Stimulated activated CD4-positive, alpha-beta T cell treated with anti-CD3 and anti-CD28 coated beads, Interleukin-12 subunit alpha, Interleukin-12 subunit beta, amount 100 ng/mL, for 24 hours (primary cell): ENCODE measurements at places on chromosomes 5 and 9.

- DNase-seq = no peak
Observed at GRCh38 chr5:2147504-2148311, 265.0 kb upstream of the IRX4 start.

DNA sequence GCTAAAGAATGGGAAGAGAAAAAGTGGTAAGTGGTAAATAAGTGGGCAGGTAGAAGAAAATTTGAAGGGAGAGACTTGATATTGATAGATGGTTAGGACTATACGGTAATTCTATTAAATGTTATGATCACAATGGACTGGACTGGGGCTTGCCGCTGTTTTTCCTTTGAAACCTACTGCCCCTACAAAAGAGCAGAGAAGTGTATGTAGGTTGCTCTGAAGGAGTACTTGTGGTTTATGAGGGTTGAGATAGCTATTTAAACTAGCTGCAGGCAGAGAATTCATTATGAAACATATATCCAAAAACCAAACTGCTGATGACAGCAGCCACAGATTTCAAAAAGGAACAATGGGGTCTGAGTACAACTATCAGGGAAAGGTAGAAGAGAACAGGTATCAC lies 16.8 kb upstream of the HK3 start:
- DNase-seq = no peak

DNA sequence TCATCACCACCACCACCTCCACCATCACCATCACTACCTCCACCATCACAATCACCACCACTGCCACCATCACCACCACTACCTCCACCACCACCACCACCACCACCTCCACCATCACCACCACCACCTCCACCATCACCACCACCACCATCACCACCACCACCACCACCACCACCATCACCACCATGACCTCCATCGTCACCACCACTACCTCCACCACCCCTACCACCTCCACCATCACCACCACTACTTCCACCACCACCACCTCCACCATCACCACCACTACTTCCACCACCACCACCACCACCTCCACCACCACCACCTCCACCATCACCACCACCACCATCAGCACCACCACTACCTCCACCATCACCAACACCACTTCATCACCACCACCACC lies 23.5 kb upstream of the ADCY2 start:
- DNase-seq = no peak

DNA sequence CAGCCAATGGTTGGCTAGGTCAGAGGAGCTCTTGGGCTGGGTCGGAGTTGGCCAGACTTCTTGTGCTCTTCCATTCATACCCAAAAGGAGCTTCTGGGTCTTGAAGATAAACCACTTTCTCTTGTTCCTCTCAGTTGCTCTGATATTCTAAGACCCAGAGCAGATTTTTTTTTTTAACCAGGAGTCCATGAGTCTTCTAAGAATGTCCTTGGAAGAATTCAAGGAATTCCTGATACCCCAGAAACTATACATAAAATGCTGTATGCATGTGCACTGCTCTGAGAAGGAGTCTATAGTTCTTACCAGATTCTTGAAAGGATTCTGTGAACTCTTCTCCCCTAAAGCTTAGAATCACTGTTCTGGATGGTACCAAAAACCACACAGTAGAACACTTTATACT lies 9.9 kb upstream of the PALM2AKAP2 start:
- no peak for DNase-seq

- DNase-seq = no peak
Observed at GRCh38 chr5:159010661-159011442, 88.9 kb downstream of the EBF1 start.

- DNase-seq = no peak
Observed at GRCh38 chr9:80797831-80798688, 891.3 kb downstream of the TLE1 start.

DNA sequence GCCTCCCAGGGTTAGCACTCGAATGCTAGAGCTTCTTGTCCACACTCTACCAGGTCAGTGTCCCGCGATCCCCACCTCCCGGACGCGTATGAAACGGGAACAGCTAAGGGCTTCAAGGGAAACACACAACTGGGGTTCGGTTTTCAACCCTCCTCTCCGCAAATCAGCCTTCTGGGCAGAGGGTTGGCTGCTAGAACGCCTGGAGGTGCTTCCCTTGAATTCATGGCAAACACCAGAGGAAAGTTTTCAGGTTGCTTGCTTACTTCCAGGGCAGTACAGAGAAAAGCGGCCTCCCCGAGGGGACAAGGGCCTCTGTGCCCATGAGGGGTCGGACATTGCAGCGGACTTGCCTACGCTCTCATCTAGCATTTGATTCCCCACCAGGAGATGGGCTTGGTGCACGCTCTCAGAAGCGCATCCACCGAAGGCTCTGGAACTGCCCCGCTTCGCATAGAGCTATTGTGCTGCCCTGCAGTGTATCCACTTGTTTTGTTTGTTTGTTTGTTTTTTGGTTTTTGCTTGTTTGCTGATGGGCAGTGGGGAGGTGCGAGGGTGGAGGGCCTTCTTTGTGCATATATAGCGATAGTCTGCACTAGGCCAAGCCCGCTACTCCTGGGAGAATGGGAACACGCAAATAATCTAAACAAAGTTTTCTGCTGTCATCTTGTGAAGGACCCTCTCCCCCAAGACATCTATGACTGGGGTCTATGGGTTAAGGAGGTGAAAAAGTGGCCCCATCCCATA lies 1.3 kb upstream of the DMRT3 start:
- no peak for DNase-seq

GRCh38 chr5:96322217-96322616 lies 110.8 kb downstream of the PCSK1 start:
- DNase-seq = no peak

- no peak for DNase-seq
Observed at GRCh38 chr5:31364881-31365636, 166.8 kb downstream of the DROSHA start.

GRCh38 chr5:5104550-5104949 lies 35.6 kb upstream of the ADAMTS16 start:
- no peak for DNase-seq

- DNase-seq = no peak
Observed at GRCh38 chr5:115260248-115260647, 2.4 kb downstream of the PGGT1B start.

DNA sequence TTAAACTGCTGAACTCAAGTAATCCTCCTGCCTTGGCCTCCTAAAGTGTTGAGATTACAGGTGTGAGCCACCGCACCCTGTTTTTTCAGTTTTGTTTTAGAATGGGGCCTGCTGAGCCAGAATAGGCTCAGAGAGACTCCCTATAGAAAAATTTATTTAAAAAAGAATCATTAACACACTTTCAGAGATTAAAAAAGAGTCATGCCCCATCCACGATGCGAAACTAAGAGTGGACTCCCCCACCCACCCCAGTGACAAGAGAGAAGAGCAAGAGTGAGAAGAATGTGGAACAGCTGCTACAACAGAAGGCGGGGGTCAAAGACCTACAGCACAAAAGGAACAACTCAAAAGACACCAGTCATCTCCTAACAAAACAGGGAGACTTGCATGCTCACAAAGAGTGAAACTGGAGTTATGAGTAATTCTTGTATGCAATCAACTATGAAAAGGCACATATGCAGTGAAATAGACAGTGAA lies 47.2 kb downstream of the GLDC start:
- no peak for DNase-seq

DNA sequence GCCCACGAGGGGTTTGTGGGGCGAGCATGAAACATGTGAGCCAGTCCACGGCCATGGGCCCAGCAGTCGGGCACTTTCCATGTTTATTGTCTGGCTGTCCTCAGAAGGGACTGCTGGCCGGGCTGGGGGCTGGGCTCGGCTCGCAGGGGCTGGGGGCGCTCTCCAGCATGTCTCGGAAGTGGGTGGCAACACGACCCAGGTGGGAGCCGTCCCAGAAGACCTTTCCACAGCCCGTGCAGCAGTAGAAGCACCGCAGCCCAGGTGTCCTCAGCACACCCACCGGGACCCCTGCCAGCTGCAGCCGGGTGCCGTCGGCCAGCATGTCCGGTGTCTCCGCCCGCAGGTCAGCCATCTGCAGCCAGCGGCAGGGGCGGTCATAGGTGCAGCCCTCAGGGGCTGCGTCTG lies 4.8 kb upstream of the NRARP start:
- no peak for DNase-seq

DNA sequence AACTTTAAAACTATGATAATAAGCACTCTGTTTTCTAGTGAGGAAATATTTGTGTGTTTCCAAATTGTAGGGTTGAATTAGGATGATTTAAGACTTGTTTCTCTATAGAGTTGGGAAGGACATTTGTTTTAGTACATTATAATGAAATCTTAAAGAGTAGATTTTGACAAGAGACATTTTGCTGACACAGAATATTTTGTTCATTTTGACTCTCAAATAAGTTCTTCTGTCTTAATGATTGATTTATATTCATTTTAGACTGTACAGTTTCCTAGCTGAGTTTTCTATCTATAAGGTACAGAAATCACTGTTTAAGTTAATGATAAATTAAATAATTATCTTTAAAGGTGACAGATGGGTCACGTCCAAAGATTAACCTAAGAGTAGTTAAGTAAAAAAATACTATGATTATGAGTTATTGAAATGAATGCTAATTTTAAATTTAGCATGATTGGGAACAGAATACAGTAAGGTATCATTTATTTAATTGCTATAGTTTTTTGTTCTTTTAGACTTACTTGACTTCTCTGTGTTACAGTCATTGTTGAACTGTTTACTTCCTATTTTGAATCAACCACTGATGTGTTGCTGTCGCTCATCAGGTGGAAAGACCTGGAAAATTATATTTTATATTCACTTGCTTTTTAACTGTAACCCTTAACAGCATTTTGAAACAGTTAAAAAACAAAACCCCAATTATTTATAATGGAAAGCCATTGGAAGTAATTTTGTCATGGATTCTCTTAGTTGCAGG lies 19.5 kb downstream of the PBX3 start:
- DNase-seq = no peak

DNA sequence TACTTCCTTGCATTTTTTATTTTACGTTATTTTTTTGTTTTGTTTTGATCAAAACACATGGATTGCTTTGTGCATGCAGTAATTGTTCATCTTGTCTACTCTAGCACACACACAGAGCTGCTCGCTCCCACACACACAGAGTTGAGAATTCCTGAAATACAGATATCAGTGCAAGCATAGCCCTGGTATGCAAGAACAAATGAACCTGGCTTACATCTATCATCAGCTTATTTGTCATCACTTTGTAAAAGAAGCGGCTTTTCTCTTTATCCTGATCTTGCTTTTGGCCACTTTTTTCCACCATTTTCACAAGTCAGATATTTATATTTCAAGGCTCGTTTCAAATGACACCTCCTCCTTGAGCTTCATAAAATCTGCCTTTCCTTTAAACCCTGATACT lies 1435.7 kb downstream of the MAT2B start:
- DNase-seq = no peak

GRCh38 chr9:100186356-100186755 lies 87.3 kb downstream of the INVS start:
- DNase-seq = no peak

DNA sequence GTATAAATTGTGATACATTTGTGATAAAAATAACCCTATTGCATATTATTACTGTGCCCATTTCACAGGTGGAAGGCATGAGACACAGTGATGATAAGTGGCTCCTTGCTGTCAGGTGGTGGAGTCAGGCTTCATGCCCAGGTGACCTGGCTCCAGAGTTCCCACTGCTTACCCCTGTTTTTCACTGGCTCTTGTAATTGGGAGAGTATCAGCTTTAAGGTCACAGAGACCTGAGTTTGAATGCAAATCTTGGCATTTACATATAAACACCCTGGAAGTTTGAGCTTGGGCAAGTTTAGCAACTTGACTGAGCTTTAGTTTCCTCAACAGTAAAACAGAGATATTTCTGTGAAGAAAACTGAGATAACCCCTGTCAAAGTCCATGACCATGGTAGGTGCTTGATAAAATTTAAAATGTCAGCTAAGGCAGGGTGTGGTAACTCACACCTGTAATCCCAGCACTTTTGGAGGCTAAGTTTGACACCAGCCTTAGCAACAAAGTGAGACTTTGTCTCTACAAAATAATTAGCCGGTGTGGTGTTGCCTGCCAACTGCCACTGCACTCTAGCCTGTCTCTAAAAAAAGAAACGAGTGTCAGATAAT lies 29.2 kb downstream of the MAT2B start:
- no peak for DNase-seq

- no peak for DNase-seq
Observed at GRCh38 chr5:128826275-128826674, 139.0 kb upstream of the SLC27A6 start.

- DNase-seq = no peak
Observed at GRCh38 chr5:143373076-143373475, 30.4 kb downstream of the NR3C1 start.

GRCh38 chr5:126808521-126808988 lies 31.6 kb downstream of the LMNB1 start:
- DNase-seq = no peak

DNA sequence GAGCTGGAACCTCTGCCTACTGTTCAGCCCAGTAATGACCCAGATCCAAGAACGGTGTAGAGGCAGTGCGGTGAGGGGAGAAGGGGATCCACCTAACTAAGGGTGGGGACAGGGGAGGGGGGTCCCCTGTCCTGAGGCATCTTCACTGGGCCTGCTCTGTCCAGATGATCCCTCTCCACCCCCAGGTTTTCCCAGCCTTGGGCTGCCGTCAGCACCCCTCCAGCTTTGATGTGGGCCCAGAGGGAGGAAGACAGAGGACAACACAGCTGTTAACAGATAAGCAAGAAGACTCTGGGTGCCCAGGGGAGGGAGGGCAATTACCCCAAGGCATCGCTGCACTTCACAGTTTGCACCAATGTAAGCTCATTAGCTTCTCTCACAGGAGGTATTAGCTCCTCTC lies 19.3 kb downstream of the BICD2 start:
- no peak for DNase-seq
